Karpas-422 (cell line): ENCODE measurements at places on chromosomes 13 and 19.

DNA sequence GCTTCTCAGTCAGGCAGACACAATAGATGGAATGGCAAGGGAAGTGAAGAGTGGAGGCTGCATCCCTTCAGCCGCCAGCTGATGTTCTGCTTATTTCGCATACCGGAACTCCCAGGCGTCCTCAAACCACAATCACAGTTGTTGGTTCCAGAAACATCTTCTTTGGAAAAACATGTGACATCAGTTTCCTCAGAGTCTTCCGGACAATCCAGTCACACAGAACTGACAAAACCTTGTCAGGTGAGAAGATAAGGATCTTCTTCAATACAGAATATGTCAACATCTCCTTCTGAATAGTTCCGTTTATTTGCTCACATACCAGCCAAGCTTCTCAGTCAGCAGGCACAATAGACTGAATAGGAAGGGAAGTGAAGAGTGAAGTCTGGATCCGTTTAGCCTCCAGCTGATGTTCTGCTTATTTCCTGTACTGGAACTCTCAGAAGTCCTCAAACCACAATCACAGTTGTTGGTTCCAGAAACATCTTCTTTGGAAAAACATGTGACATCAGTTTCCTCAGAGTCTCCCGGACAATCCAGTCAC, 45.1 kb upstream of the CEACAM21 start:
- no peak for DNase-seq

DNA sequence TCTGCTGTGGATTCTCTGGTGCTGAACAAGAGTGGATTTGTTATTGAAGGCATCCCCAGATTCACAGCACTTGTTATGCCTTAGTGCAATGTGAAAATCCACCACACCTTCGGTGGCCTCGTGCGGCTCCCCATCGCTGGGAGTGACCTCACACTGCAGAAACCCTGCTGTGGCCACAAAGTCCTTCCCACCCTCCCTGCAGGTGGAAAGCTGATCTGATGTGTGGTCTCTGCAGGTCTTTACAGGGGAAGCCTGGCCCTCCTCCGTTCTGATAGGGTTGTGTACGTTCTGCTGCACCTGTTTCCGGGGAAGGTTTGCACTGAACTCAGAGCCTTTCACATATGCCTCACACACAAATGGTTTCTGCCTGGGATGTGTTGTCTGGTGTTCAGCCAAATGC, 5.0 kb downstream of the ZNF792 start:
- no peak for DNase-seq

- DNase-seq: peak; percentile 70
Observed at GRCh38 chr19:4172861-4173473, 9.4 kb downstream of the SIRT6 start.

DNA sequence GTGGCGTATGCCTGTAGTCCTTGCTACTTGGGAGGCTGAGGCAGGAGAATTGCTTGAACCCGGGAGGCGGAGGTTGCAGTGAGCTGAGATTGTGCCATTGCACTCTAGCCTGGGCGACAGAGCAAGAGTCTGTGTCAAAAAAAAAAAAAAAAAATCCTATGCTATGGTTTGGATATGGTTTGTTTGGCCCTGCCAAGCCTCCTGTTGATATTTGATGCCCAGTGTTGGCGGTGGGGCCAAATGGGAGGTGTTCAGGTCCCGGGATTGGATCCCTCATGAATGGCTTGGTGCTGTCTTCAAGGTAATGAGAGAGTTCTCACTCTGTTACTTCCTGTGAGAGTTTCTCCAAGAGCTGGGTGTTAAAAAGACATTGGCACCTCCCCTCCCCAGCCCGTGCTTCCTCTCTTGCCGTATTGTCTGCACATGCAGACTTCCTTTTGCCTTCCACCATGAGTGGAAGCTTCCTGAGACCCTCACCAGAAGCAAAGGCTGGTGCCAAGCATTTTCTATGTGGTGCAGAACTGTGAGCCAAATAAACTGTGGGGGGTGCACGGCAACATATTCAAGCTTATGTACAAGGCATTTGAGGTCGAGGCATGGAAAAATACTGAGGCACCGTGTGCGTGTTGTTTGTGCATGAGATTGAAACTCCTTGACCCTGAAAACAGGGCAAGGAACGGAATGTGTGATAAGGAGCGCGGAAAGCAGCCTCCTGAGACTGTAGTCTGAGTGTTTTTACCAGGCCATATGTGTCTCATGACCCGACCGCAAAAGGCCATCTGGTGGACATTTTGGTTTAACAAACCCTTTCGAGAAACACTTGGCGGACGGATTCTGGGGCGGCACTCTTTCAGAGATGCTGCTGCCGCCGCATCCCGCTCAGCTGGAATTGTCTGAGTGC, 7.3 kb downstream of the SIGLEC9 start:
- no peak for DNase-seq

DNA sequence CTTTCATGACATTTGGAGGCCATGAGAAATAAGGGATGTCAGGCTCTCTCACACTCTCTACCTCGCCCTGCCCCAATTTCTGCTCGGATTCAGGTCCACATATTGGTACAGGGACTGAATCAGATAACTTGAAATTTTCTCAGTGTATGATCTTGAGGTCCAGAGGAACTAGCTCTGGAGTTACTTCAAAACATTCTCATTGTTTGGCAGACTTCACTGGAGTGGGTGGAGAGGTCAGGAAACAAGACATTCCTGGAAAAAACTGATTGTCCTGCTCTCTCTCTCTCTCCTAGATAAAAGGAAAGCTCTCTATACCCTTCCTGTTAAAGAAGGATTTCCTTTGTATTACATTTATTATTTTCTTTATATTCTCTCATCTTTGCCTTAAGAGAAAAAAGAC, 428.1 kb upstream of the DACH1 start:
- no peak for DNase-seq

- DNase-seq: peak; percentile 84
Observed at GRCh38 chr19:50008532-50008931, 16.6 kb downstream of the VRK3 start.

GRCh38 chr13:51534041-51534817, 50.0 kb upstream of the WDFY2 start:
- no peak for DNase-seq

- DNase-seq: no peak
Observed at GRCh38 chr13:51261610-51262249, 39.5 kb downstream of the FAM124A start.

DNA sequence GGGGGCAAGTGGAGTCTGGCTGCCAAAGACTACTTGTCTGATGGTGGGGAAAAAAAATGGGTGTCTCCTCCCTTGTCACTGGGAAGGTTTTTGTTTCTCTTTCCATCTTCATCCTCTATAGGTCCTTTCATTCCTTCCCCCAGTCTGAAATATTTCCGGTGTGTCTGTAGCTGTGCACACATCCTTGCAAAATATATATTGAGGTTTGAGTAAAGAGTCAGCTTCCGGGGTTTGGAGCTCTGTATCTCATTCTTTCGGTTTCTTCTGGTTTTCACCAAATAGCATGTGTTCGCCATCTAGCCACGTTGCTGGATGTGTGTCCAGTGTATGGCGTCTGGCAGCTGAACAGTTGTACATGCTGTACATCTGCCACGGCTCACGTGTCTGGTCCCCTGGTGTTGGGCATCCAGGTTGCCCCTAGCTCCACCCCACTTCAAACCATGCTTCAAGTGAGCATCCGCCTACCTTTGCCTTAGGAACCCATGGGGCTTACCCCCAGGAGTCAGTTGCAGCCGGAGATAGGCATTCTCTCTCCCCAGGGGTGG, 142.2 kb downstream of the SIPA1L3 start:
- peak; percentile 98 for DNase-seq

DNA sequence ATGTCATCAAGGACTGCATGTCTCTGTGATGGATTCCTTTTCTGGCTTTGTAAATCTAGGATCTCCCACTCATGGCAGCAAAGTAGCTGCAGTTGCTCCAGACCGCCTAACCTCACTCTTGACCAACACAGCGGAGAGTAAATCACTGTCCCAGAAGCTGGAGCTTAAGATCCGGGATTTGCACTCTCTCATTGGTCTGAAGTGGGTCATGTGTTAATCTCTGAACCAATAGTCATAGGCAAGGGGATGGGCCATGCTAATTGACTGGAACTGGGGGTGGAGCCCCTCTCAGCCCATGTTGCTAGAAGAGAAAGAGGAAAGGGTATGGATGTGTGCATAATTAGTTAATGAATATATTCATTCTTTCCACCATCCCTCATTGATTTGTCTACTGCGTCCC, 34.0 kb downstream of the VAV1 start:
- peak; percentile 66 for DNase-seq

DNA sequence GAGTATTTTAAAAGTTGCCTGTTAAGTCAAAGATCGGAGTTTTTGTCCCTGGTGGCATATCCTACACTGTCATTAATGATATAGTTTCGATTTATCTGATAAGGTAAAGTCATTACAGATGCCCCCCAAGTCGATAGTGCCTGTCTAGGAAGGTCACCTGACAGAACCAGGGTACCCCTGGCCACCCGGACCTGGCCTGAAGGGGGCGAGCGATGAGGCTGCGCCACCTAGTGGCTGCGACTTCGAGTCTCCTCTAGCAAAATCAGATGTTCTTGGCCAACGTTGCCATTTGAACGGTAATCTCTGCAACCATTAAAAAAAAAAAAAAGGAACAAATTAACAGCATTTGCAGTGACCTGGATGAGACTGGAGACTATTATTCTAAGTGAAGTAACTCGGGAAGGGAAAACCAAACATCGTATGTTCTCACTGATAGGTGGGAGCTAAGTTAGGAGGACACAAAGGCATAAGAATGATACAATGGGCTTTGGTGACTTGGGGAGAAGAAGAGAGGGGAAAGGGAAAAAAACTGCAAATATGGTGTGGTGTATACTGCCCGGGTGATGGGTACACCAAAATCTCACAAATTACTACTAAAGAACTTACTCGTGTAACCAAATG, 565.1 kb downstream of the LIG4 start:
- DNase-seq: peak; percentile 82

GRCh38 chr19:57241176-57241575, 744 bp downstream of the ZNF805 start:
- peak; percentile 65 for DNase-seq

DNA sequence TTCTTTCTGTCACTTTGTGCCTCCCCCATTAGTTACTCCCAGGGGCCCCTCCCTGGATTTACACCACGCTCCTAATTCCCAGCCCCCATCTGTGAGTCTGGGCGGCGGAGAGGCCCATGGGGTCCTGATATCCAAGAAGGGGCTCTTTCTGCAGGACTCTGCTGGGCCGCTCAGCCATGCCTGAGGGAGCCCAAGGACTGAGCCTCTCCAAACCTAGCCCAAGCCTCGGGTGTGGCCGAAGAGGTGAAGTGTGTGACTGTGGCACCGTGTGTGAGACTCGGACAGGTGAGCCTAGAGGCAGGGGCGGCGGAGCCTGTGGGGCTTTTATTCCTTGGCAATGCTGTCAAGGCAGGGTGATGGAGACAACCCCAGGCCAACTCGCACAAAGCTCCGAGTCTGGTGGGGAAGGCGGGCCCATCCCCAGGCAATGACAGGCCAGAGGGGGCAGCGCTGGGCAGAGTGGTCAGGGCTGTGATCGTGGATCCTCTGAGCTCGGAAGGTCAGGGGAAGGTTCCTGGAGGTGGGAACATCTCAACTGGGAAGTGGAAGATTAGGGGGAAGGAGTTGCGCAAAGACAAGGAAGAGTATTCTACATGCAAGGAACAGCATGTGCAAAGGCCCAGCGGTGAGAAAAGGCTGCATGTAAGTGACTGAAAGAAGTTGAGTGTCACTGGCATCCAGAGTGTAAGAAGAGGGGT, 1.6 kb downstream of the PLEKHG2 start:
- DNase-seq: peak; percentile 42

DNA sequence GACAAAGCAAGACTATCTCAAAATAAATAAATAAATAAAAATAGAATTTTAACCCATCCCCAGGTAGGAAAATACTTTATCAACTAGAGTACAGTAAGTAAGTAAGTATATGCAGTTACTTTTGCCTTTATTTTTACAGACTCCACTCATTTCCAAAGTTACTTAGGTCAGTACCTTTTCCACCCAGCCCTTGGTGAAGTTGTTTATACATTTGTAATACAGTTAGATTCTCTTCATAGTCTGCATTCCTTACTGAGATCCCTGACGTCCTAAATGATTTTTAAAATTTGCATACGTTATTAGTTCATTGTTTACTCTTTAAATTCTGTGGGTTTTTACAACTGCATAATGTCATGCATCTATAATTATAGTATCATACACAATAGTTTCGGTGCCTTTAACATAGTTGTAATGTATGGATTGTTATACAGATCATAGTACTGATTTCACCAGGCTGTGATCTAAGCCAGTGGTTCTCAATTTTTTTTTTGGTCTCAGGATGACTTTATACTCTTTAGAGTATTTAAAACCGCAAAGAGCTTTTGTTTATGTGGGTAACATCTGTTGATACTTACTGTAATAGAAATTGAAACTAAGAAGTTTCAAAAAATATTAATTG, 10.4 kb downstream of the SETDB2 start:
- DNase-seq: no peak

GRCh38 chr19:18214779-18215433, 11.1 kb upstream of the RAB3A start:
- DNase-seq: no peak

DNA sequence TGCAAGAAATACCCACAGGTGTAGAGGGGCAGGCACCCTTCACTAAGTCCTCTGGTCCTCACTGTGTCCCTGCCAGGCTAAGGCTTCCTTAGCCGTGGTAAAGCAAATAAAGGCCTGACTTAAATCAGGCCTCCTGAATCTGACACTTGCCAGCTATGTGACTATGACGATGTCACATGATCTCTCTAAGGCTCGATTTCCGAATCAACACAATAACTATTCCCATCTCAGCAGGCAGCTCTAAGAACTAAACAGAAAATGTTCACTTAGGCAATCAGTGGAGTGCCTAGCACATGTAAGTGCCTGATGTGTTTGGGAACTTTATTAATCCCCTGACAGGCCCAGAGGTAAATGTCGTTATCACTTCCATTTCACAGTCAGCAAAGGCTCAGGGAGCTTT, 2.0 kb downstream of the ZNF550 start:
- DNase-seq: no peak

- DNase-seq: peak; percentile 90
Observed at GRCh38 chr19:2049741-2050348, 1.2 kb downstream of the MKNK2 start.

GRCh38 chr19:34675250-34675649, 1.7 kb downstream of the SCGB2B2 start:
- no peak for DNase-seq

- no peak for DNase-seq
Observed at GRCh38 chr13:28357911-28358433, 137.0 kb downstream of the FLT1 start.

DNA sequence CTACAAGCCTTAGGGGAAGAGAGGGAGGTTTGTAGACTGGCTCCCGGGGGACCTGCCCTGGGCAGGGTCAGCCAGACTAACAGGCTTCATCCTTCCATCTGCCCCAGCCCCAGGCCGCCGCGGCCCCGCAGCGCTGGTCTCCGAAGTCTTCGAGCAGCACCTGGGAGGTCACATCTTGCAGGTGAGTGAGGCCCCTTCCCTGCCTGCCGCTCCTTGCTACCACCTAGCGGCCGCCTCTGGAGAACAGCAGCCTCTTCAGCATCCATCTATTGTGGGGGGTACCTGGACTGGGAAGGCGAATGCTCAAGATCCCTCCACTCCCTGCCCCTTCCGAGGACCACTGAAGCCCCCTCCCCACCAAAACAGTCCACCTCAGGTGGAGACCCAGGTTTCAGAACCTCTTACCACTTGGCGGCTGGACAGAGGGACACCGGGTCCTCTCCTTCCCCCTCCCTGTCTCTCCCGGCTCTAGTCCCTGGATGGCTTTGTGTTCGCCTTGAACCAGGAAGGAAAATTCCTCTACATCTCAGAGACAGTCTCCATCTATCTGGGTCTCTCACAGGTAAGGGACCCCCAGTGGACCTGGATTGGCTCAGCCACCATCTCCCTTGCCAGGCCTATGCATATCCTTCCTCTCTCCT, 12.7 kb downstream of the NPAS1 start:
- DNase-seq: peak; percentile 85

- DNase-seq: no peak
Observed at GRCh38 chr13:23599083-23599925, 29.1 kb downstream of the TNFRSF19 start.

GRCh38 chr19:2611483-2612464, 90.7 kb downstream of the GNG7 start:
- DNase-seq: no peak
